Foreskin melanocyte (primary cell): ENCODE measurements at places on chromosomes 16 and 17.
A peak's percentile ranks its signal among the peaks of the same experiment; 100 is the strongest.

DNA sequence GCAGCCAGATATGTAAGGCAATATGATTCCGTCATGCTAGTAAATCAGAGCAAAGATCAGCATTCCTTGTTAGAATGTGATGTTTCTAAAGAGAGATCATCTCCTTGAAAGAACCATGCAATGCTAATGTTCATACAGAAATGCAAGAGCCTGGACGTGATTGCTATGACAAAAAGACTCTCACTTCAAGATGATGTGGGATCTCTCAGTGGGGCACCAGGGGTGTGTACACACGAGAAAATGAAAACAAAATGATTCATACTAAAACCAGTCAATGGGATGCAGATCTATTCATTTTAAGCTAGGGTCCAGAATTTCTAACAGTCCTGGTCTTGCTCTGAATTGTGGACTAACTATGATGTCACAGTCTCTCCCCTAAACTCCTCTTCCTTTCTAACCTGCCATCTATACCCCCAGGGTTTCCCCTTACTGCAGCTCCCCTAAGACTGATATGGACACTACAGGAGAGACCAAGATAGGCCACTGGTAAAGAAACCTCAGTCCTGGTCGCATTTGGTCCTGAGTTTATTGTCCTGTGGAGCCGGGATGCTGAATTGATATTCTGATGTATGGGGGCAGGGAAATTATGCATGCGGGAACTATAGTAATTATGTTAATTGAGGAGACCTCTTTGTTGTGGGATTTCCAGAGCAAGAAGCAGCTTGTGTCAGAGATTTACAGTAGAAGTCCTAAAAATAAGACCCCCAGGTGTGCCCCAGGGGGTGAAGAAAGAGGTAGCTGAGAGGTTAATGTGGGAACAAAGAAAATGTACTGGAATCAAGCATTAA is 179.0 kb downstream of the PMP22 start:
- DNase-seq = no peak

DNA sequence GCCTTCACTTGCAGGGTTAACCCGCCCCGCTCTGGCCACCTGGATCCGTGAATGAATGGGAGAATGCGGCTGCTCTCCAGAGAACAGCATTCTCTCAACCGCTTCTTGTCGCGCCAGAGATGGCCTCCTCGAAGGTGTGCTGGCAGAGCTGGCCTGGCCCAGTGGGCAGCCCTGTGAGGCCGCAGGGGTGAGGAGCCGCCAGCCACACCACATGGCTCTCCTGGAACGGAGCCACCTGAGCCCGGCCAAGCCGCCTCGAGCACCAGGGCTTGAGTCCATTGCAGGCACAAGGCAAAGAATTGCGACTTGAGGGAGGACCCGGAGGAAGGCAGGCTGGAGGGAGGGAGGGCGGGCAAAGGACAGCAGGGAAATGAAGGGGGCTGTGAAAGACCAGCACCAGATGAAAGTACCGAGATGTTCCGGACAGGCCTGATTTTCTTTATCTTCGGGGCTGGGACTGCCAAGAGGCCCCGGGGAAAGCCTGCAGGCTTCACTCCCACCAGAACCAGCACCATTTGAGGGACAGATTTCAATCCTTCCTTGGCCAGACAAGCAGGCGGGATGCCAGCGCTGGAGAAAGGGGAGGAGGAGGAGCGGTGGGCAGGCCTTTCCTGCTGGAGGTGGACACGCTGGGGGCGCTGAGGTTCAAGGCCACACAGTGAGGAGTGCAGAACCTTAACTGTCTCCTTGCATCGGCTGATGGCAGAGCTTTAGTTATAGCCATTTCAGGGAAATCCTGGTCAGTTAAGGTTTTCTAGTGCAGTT is 69.4 kb downstream of the MRC2 start:
- DNase-seq = no peak

- DNase-seq = no peak
Measured at GRCh38 chr16:79158337-79158736, 442.2 kb downstream of the MAF start.

DNA sequence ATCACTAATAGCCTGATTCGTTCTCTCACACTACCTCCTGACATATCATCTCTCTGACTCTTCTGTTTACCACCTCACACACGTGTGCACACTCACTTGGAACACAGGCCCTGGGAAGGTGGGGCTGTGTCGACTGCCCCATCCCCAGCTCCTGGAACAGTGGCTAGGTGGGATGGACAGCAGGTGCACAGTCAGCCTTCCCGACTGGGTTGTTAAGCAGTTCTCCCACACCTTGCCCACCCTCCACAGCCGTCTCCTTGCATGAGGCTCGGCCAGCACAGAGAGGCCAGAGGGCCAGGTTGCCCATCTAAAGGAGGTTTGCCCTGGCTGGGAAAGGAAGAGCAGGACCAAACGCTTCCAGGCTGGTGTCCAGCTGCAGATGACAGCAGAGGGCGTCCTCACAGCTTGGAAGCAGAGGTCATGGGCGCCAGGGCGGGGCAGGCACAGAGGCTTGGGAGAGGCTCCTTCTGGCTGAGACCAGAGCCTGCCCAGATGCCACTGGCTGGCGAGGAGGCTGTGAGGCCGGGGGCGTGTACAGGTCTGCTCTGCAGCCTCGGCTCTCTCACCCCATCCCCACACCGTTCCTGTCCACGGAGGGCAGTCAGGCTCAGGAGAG is 92.8 kb downstream of the AMFR start:
- DNase-seq = no peak

DNA sequence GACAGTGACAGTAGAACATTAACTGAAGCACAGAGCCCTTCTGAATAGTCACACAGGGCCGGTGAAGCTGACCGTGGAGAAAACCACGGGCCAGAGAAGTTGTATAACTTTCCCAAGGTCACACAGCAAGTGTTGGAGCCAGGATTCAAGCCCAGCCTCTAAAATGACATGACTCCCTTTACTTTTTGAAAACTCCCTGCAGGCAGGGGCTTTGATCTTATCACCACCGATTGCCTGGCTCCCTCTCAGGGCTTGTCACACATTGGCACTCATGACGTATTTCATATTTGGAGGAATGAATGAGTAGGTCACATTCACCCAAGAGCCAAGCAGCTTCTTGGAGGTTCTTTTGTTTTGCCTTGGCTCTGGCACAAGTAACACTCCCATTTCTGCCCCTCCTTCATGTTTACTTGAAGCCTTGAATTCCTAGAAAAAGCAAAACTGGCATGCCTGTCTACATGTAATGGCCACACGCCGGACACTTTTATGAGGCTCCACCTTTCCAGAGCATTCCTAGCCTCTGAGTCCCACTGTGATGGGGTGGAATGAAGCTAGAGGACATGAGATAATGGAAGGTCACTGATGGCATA is 13.3 kb upstream of the RBBP6 start:
- DNase-seq = no peak

DNA sequence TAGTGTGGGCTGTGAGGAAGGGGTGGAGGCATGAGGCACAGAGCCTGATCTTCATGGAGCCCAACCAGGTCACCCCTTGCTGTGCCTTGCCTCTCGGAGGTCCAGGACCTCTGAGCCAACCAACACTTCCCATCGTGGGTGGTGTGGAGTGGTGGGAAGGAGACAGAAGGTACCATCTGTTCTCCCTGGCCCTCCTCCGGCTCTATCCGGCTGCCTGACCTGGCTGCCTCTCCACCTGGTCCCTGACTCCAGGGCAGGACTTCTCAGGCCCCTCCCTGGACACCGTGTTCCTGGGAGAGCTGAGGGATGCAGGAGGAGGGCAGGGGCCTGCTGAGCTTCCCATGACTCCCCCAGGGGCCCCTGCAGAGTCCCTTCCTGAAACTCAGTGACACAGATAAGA is 3.9 kb downstream of the PDK2 start:
- no peak for DNase-seq

GRCh38 chr17:7559320-7560171 is 996 bp downstream of the TNFSF13 start:
- no peak for DNase-seq

GRCh38 chr17:13418891-13419290 is 182.8 kb downstream of the HS3ST3A1 start:
- no peak for DNase-seq

GRCh38 chr16:80280557-80280956 is 260.2 kb upstream of the DYNLRB2 start:
- DNase-seq = no peak

GRCh38 chr17:62111562-62112171 is 46.6 kb upstream of the MED13 start:
- DNase-seq = peak; percentile 39

- DNase-seq = no peak
Measured at GRCh38 chr17:43627653-43628052, 34.1 kb downstream of the MEOX1 start.

DNA sequence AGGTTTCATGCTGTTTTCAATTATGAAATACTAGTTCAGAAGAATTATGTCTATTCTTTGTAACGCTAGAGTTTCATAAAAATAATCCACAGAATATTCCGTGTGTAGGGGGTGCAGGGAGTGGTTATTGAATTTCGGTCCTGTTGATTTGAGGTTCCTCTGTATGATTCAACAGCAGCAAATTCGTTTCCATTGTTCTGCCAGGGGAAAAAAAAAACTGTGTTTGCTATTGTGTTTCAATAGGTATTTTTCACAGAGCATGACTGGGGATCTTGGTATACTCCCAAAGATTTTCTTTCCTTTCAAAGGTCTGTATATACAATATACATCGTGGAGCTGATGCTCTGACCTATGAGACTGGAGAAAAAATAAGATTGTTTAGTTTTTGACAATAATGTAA is 15.8 kb downstream of the SHISA9 start:
- no peak for DNase-seq

DNA sequence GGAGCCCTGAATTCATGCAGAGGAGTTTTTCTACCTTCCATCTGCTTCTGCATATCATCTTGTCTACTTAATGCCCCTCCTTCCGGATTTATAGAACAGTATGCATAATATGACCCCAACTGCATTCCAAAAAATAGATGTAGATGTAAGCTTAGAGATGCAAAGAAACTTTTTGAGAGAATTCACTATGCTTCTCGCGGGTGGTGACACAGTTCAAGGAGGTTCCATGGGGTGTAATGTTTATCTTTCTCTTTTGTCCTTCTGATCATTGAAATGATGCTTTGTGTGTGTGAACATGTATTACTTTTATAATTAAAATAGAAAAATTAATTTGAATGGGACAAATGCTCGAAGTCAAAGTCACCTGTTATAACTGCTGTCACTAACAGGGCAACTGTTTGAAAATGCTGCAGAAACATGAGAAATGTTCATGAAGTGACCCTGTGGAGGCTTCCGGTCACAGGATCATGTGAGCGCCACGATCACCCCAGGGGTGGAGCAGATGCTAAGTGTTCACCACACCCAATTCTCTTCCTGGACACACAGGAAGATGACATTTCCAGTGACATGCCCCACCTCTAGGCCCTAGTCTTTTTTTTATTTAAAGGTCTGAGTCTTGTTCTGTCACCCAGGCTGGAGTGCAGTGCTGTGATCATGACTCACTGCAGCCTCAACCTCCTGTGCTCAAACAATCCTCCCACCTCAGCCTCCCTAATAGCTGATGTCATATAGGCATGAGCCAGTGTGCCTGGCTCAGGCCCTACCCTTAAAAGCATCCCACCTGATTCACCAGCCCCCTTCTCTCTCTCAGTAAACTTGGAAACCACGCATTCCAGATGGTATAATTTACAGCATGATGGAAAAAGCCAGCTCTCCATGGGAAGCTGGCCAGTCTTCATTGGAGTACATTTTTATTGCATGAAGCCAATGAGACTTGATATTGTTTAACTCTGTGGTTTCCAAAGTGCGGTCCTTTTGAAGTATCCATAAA is 21.0 kb upstream of the AGRP start:
- peak; percentile 52 for DNase-seq

GRCh38 chr16:29908719-29909220 is 8.5 kb downstream of the ASPHD1 start:
- DNase-seq = no peak

GRCh38 chr16:2983706-2984136 is 3.5 kb upstream of the PKMYT1 start:
- DNase-seq = peak; percentile 70

- DNase-seq = no peak
Measured at GRCh38 chr17:71085238-71086033, 916.1 kb downstream of the KCNJ2 start.

GRCh38 chr17:14805348-14805747 is 459.8 kb downstream of the PMP22 start:
- DNase-seq = no peak

DNA sequence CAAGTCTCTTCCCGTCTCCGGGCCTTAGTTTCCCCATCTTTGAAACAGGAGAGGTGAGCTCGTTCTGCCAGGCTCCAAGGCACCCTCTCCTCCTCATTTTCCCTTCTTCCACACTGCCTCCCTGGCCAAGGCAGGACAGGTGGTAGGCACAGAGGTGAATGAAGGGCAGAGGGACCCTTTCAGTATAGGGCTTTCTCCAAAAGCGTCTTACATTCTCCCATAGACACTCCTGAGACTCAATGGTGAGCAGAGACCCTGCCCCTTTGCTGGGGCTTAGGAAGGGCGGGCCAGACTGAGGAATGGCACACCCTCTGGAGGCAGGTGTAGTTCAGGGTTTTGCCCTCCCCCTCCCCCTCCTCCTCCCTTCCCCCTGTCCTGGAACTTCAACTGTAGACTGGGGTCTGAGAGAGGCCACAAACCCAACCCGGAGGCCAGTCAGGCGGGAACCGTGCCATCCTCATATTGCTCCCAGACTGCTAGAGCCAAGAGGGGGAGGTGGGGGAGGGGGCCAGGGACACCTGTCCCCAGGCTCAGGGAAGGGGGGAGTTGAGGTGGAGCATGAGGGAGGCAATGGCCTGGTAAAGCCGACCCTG is 1.9 kb downstream of the PLEKHH3 start:
- DNase-seq = no peak

- no peak for DNase-seq
Measured at GRCh38 chr16:3070608-3071111, 5.2 kb downstream of the IL32 start.

DNA sequence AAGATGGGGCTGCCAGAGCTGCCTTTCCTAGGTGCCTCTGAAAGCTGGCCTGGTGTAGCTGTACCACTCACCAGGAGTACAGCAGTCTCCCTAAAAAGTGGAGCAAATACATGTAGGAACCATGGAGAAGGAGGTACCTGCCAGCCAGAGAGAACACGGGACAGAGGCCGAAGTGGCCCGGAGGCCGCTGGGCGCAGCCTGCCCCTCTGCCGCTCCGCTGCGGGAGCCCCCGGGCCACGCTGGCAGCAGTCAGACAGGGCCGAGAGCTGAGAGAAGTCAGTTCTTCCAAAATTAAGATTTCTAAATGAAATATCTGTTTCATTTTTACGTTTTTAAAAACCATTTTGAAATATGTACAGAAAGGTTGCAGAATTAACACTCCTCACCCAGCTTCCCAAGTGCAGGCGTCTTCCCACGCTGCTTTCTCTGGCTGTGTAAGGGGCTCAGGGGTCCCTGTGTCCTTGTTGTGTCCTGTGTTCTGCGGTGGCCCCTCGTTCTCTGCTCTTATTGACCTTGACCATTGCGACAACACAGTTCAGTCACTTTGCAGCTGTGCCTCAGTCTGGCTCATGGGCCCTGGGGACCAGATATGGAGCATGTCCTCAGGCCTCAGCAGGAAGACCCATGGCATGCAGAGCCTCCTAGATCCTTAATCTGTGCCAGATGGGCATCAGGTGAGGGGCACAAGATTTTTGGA is 5.0 kb downstream of the MAPK8IP3 start:
- DNase-seq = no peak

GRCh38 chr16:85335584-85336491 is 223.6 kb upstream of the CIBAR2 start:
- no peak for DNase-seq

- peak; percentile 45 for DNase-seq
Measured at GRCh38 chr16:20383106-20384029, 21.2 kb downstream of the PDILT start.

GRCh38 chr16:66263168-66263972 is 103.1 kb upstream of the CDH5 start:
- DNase-seq = no peak
